ENCODE measurements at places on chromosomes 6 and 20.

GRCh38 chr6:40563111-40563510, 24.1 kb downstream of the LRFN2 start:
- DNase-seq, result no peak

GRCh38 chr6:159788276-159788675, 1.1 kb downstream of the TCP1 start:
- no peak for DNase-seq

GRCh38 chr20:1305712-1306111, 23.2 kb downstream of the SDCBP2 start:
- DNase-seq, result no peak

- no peak for DNase-seq
Observed at GRCh38 chr6:89758830-89759229, 60.8 kb downstream of the MDN1 start.

DNA sequence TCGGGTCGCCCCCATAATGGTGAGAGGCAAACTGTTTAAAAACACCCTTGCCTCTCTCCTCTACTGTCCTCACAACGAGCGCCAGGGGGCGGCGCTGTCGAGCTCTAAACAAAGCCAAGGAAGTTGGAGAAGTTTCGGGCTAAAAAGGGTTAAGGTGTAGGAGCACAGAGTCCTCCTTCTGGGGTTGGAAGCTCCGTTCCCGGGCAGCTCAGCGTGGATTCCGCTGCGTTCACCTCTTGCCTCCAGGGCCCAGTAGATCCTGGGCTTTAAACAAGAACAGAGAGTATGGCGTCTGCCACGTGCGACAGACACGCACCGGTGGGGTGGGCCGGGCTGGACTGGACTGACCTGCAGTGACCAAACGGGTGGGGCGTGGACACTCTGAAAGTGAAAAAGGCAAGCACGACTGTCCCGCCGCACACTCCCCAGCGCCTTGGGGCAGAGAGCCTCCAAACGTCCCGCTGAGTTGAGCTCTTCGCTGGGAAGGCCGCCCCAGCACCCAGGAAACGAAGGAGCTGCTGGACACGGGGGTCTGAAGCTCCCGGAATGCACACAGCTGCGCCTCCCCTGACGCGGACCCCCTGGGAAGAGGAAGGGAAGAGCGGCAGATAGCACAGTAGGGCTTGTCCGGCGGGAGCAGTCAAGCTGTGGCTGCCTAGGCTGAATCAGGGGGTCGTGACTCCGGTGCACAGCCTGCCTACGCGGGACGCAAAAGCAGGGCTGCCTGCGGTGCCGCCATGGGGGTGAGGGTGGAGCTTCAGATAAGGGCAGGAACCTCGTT, 1.6 kb upstream of the THBD start:
- DNase-seq, result peak; percentile 27

- DNase-seq, result no peak
Observed at GRCh38 chr6:34906826-34907225, 17.8 kb downstream of the ANKS1A start.

DNA sequence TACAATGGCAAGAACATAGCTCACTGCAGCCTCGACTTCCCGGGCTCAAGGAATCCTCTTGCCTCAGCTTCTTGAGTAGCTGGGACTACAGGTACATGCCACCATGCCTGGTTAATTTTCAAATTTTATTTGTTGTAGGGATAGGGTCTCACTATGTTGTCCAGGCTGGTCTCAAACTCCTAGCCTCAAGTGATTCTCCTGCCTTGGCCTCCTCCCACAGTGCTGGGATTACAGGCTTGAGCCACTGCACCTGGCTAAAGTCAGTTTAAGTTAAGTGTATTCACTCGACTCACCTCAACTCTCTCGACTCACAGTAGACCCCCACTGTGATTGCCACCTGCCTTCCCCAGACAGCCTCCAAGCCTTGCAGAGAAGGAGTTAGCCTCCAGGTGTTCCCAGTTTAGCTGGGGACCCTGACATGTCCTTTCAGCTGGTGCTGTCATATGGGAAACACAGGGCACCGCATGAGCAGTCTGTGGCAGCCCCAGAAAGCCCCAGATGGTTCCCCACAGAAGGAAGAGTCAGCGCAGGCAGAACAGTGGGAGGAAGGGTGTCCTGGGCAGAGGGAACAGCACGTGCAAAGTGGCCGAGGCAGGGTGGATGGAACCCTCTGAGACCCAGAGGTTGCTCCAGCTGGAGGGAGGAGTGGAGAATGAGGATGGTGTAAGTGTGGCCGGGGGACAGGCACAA, 40.4 kb downstream of the CEBPB start:
- no peak for DNase-seq

- DNase-seq, result peak; percentile 57
Observed at GRCh38 chr20:49245921-49246740, 26.9 kb downstream of the DDX27 start.

- DNase-seq, result no peak
Observed at GRCh38 chr20:44248410-44248759, 1.3 kb downstream of the GDAP1L1 start.

- no peak for DNase-seq
Observed at GRCh38 chr20:38842558-38842981, 37.1 kb downstream of the PPP1R16B start.

- DNase-seq, result no peak
Observed at GRCh38 chr6:140344142-140344913, 969.9 kb upstream of the CITED2 start.
